NCI-H1417 treated with DMSO at 0.1 percent for 48 hours (cell line): ENCODE measurements at places on chromosomes 1 and 21.

- no peak for DNase-seq
Measured at GRCh38 chr1:208278638-208279037, 34.5 kb upstream of the PLXNA2 start.

- DNase-seq: no peak
Measured at GRCh38 chr21:45308194-45309068, 20.7 kb upstream of the POFUT2 start.

DNA sequence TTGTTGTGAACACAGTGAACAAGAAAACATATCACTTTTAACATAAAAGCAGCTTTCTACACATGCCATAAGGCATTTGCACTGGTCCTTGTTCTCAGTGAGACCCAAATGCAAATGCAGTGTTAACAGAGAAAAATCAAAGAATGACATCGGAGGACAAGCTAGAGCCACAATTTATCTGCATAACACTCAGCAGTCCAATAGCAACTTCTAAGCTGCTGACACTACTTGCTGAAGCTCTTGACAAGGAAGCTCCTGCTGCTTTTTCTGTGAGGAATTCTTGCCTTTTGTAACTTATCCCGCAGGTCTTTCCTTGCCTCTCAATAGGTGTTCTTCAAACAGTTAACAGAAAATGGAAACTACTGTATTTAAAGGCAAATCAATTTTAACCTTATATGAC lies 34.7 kb downstream of the USH2A start:
- no peak for DNase-seq

DNA sequence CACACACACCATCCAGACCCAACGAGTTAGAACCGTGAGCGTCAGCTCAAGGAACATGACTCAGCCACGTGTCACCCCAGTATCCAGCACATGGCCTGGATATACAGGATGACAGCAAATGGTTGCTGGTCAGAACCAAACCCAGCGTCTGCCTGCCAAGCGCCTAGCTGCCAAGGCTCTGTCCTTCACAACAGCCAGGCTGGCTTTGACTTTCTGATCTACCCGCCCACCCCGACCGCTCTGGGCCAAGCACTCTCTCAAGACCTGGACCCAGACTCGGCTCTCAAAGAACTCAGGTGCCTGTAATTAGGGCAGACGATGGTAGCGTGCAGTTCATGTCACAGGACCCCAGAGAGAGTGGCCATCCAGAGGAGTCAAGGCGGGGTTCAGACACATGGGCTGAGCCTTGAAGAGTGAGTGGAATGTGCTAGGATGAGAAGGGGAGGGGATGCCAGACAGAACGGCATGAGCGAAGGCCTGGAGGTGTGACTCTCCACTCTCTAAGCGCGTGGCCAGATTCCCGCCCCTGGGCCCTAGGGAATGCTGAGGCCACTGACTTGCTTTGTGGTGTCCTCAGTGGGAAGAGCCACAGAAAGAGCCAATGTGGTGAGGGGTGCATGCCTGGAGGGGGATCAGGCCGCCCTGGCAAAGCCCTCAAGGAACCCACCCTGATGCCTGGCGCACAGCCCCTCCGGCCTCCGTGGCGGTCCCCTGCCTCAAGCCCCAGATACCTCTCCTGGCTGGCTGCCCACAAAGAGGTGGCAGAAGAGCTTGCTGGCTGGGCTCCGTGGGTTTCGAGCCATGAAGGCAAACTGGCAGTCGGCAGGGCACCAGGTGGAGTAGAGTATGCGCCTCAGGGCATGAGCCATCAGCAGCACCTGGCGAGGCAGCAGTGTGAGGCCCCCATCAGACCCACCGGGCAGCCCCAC lies 7.0 kb downstream of the SH2D5 start:
- DNase-seq: peak; percentile 30

DNA sequence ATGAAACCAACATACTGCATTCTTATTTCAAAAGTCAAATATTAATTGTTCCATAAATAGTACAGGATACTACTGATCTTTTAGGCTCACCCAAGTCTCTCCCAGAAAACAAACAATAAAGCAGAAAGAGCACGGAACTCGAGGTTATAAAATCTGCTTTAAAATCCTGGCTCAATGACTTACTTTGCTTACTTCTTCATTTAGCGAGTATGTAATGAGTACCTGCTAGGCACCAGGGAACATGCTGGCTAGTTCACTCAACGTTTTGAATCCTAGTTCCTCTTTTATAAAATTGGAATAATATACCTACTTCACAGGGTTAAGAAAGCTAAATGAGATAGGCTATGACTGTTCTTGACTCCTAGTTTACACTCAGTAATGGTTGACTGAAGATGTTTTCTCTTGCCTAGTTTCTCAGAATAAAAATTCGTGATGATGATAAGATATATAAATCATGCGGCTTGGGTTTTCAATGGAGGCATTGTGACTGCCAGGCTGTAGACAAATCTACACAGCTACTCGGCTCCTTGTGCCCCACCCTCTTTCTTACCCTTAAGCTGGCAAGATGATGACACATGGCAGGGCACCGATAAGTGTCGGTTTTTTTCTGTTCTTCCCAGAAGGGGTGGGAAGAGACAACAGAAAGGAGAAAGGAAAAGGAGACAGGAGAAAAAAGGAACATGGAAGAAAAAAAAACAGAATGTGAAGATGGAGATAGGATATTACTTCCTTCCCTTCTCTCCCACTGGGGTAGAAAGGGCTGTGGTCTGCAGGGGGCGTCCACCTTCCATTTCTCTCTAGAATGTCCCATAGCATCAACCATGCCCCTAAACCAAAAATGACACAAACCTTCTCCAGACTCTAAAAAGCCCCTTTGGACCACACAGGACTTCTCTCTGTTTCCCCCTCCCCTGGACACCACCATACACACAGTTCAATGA lies 507.1 kb downstream of the SMYD3 start:
- no peak for DNase-seq

GRCh38 chr1:10836726-10837125 lies 40.3 kb upstream of the CASZ1 start:
- DNase-seq: no peak

GRCh38 chr1:229273507-229274232 lies 2.8 kb downstream of the RAB4A start:
- DNase-seq: no peak

GRCh38 chr1:167469280-167469965 lies 48.9 kb downstream of the CD247 start:
- DNase-seq: no peak

GRCh38 chr1:44723064-44723463 lies 7.9 kb downstream of the RNU5D-1 start:
- no peak for DNase-seq

GRCh38 chr1:62407398-62408009 lies 29.3 kb upstream of the USP1 start:
- peak; percentile 14 for DNase-seq

DNA sequence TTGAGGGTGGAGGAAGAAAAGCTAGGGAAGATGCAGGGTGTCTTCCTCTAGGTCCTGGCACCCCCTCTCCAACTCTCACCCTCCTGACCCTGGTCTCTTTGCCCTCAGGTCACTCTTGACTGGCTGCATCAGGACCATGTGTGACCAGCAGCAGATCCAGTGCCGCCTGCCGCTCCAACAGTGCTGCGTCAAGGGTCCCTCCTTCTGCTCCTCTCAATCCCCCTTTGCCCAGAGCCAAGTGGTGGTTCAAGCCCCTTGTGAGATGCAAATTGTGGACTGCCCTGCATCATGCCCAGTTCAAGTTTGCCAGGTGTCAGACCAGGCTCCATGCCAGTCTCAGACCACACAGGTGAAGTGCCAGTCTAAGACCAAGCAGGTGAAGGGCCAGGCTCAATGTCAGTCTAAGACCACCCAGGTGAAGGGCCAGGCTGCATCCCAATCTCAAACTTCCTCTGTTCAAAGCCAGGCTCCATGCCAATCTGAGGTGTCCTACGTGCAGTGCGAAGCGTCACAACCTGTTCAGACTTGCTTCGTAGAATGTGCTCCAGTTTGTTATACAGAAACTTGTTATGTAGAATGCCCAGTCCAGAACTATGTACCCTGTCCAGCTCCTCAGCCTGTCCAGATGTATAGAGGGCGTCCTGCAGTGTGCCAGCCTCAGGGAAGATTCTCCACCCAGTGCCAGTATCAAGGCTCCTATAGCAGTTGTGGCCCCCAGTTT lies 1.8 kb downstream of the KPRP start:
- DNase-seq: no peak

DNA sequence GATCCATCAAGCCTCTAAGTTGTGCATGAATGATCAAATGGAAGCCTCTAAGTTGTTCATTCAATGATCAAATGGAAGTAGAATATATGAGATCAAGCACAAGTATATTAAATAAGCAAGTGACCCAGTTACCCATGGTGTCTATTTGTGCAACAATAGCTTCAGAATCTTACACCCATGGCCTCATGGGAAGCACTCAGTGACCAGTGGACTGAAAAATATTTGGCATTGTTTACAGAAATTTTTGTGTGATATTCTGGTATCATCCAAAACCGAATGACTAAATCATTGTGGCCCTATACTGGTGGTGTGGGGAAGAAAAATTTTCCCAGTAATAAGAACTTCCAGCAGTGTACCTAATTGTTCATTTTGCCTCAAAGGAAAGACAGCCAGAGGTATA lies 46.6 kb downstream of the DUSP10 start:
- no peak for DNase-seq

DNA sequence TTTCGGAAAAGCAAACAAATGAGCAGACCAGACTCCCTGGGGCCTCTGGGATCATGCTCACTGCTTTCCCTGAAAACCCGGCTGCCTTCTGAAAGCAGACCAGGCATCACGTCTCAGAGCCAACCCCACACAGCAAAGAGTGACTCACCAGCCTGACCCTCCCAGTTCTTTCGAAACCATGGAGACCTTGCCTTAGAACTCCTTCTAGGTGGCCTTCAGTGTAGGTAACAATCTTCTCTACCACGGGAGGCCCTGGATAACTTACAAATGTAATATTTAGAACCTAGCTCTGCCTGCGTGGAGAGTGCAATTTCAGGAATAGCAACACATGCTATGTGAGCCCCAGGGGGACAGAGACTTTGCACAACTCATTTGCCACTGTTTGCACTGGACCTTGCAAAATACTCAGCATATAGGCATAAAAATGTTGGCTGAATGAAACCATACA lies 105.2 kb downstream of the SUSD4 start:
- DNase-seq: no peak

GRCh38 chr1:93680420-93681100 lies 1.1 kb downstream of the BCAR3 start:
- no peak for DNase-seq

GRCh38 chr1:72419229-72419628 lies 136.9 kb upstream of the NEGR1 start:
- DNase-seq: no peak

DNA sequence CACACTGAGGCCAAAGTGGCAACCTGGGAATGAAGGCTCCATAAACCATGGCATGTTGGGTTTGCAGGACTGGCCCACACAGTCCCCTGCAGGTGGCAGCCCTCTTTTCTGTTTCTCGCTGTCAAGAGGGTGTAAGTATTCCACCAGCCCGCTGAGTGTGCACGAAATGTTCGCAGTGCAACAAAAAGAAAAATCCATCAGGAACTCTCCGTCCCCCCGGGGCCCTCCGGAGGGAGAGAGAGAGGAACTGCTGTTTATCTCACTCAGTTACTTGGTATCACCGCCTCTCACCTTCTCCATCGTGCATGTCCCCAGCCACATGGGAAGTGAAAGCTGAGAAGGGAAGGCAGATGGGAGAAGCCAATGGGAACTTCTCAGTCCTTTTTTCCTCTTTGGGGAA lies 38.3 kb downstream of the NCF2 start:
- no peak for DNase-seq

DNA sequence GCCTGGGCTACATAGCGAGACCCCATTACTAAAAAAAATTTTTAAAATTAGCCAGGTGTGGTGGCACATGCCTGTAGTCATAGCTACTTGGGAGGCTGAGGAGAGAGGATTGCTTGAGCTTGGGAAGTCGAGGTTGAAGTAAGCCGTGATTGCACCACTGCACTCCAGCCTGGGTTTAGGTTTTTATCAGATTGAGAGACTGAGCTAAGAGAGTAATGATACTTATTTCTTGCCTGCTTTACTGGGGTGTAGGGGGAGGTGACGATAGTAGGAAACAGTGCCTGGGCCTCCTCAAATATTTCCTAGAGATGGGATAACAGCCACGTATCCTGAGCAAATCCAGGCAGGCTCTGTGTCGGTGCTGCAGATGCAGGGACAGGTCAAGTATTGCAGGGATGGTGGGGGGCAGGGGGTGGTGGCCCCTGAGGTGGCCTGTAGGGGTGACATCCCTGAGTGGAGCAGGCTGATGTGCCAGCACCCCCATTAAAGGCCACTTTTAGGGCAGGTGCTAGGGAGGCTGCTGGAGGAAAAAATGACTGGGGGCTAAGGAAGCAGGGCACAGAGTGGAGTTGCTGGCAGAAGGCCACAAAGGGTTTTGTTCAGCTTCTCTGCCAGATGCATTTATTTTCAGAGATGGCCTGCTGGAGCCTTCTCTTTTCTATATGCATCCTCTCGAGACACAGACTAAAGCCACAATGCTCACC lies 130.5 kb downstream of the RHOU start:
- DNase-seq: no peak

- DNase-seq: no peak
Measured at GRCh38 chr1:44035726-44036408, 4.6 kb upstream of the SLC6A9 start.

DNA sequence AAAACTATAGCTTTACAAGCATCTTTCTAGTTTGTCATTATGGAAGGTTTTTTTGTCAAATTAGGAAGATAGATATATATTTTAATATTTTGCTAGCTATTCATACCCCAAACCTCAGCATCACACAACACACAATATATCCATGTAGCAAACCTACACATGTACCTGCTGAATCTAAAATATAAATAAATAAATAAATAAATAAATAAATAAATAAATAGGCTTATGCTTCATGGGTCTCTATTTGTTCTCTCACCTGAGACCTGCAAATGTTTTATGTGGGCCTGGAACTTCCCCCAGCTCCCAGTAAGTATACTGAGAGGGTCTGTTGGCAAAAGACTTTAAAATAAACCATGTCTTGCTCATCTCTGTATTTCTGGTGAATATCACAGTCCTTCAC lies 147.4 kb upstream of the BEND5 start:
- no peak for DNase-seq

DNA sequence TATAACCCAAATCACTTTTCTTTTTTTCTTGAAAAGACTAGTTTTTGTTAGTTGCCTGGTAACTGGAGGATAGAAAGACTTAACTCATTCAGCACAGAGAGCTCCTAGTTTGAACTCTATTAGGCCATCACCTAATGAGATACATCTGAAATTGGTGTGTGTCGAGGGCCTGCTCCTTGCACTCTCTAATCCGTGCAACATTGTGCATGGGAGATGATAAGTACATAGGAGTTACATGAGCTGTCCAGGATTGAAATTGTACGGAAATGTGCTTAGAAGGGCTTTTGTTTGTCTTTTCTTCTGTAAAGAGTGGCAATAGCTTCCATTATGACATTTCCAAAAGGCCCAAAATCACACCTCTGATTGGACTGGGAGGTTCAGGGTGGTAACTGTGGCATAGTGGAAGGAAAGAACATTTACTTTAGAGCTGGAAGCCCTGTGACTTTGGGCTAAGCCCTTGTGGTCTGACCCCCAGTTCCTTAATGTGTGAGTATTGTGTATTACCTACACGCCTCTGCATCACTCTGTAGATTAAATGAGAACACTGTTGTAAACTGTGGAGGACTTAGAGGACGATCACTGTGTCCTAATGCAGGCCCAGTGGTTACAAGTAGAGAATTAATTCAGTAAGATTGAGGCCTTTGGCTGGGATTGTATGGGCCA lies 71.2 kb downstream of the FGGY start:
- DNase-seq: no peak
